Activated T-cell treated with anti-CD3 and anti-CD28 coated beads, Interleukin-2, amount 50 U/mL, for 1 hour (primary cell): ENCODE measurements at places on chromosomes 5 and 9.
A peak's percentile ranks its signal among the peaks of the same experiment; 100 is the strongest.

- DNase-seq: no peak
These were observed 26.6 kb downstream of the DUSP1 start for GRCh38 chr5:172744123-172745104.

DNA sequence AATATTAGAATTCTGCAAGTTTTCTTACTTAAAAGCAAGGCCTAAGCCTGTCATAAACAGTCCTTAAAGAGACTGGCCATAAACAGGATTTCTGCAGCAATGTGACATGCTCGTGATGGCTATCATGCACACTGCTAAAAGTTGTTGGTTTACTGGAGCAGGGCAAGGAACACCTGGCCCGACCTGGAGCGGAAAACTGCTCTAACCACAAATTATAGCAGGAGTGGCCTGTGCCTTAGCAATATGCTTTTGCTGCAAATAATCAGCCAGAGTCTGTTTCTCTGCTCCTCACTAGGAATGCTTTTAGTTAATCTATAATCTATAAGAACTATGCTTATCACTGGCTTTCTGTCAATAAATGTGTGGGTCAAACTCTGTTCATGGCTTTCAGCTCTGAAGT is 322.9 kb upstream of the RPS23 start:
- no peak for DNase-seq

- DNase-seq: no peak
These were observed 16.7 kb downstream of the PCDH12 start for GRCh38 chr5:141941307-141941706.

GRCh38 chr9:69549310-69550202 is 122.6 kb downstream of the APBA1 start:
- no peak for DNase-seq

DNA sequence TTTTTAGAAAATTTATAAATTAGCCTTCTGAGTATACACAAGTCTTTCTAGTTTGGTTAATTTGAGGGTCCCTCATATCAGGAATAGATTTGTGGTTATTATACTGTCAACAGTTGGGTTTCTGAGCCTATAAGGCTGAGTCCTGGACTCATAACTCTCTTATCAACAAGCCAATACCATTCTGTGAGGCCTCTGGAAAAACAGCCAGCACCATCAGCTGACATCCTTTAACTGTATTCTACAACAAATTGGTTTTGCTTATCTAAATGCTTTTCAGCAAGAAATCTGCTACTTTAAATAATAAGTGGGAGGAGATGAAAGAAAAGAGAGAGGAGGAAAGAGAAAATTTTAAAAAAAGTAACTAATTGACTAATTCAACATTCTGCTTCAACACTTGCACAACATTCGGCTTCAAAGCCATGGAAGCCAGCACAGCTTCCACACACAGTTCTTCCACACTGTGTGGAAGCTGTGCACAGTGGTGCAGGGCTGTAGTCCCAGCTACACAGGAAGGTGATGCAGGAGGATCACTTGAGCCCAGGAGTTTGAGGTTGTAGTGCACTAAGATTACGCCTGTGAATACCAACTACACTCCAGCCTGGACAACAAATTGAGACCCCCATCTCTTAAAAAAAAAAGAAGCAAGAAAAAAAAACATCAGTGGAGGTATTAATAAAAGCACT is 84.5 kb downstream of the UBAP2 start:
- DNase-seq: no peak

- DNase-seq: no peak
These were observed 186.4 kb downstream of the CDK5RAP2 start for GRCh38 chr9:120393386-120394057.

DNA sequence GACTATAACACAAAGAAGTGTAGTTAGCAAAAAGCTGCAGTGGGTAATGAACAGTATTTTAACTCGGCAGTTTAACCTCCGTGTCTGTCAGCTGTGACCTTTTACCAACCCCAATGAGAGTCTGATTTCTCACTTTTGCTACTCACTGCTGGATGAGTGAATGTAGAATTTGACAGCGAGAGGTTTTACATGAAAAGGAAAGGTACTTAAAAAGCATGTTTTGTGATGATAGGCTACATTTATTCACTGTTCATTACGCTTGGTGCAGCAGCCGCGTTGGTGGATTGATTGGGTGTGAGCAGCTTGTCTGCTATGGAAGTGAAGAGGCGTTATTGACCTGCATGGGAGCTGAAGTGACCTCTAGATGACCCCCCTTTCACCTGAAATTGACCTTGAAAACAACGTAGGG is 867.7 kb downstream of the NR2F1-AS1 start:
- no peak for DNase-seq

GRCh38 chr5:169036079-169036805 is 264.7 kb downstream of the SLIT3 start:
- DNase-seq: no peak

DNA sequence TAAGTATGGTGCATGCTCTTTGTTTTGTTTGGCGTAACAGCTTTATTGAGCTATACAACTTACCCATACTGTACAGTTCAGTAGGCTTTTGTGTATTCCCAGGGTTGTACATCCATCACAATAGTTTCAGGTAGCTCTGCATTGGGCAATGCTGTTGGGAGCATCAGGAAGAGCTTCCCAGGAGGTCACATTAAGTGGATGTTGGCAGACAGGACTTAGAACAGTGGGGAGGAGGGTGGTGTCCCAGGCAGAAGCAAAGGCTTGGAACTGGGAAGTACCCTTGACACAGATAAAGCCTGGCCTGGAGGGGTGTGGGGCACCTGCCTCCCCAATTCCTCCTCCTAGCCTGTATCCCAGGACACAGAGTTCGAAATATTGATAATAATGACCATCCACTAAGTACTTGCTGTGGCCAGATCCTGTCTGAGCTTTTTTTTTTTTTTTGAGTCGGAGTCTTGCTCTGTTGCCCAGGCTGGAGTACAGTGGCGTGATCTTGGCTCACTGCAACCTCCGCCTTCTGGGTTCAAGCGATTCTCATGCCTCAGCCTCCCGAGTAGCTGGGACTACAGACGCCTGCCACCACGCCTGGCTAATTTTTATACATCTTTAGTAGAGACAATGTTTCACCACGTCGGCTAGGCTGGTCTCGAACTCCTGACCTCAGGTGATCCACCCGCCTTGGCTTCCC is 1.3 kb downstream of the BBLN start:
- no peak for DNase-seq

DNA sequence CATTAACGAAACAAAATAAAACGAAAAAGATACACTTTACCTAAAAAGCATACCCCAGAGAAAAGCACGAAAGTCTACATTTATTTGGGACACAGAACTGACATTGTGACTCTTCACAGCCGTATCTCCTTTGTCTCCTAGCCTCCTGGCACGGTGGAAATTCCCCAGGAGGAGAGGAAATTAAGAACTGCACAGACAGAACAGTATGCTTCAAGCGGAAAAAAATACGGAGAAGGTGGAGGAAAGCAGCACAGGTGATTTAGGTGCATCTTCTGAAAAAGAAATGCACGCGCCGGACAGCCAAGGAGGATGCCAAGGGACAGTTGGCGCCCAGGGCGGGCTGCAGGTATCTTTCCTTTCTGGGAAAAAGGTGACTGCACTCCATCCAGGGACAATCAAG is 32.0 kb downstream of the DDX31 start:
- DNase-seq: no peak

DNA sequence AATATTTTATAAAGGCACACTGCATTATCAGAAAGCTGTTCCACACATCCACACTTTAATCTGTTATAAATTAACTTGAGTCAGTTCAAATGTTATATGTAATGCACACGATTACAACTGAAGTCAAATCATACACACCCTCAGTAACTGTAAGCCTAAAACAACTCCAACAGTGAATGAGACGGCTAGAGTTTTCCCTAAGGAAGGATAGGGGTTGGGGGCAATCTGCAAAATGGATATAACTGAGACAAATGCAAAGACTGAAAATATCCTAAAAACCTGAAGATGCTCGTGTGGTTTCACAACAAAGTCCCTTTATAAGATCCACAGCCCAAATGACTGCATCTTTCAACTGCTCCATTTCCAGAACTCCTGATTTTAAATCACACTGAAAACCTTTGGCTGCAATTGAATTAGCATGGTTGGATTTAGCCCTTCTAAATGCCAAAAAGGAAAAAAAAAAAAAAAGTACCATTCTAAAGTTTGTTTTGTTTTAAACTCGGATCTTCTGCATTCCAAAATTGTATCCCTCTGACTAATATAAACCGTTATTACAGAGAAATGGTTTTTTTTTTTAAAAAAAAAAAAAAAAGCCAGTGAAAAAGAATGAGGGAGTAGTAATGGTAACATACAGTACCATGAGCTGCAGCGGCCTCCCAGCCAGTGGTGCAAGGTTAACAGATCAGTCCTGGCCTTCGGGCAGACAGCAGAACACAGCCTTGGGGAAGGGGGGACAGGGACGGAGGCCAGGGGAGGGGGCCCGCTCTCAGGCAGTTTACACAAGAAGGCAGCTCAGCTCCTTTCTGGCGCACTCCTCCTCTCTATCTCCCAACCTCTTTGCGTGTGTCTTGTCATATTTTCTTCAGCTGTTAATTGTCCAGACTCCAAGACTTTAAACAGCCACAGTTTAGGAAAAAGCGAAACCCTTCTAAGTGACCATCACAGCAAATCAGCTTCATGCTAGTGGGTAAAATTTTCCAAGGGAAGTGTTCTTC is 166.1 kb downstream of the BNC2 start:
- DNase-seq: no peak

DNA sequence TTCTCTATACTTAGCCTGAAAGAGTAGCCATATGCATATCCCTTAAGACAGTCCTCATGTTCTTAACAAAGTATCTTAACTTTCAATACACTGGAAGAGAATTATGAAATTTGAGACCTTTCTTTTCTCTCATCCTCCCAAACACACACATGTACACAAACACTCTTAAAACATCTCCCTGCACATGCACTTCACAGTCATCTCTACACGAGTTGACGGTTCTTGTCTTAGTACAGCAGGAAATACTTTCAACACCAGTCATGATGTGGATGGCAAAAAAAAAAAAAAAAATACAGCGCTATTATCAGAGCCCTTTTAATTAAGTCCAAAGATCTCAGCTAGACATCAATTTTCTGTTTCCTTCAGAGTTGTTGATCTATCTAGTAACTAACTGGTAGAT is 43.6 kb upstream of the PCSK1 start:
- DNase-seq: no peak

DNA sequence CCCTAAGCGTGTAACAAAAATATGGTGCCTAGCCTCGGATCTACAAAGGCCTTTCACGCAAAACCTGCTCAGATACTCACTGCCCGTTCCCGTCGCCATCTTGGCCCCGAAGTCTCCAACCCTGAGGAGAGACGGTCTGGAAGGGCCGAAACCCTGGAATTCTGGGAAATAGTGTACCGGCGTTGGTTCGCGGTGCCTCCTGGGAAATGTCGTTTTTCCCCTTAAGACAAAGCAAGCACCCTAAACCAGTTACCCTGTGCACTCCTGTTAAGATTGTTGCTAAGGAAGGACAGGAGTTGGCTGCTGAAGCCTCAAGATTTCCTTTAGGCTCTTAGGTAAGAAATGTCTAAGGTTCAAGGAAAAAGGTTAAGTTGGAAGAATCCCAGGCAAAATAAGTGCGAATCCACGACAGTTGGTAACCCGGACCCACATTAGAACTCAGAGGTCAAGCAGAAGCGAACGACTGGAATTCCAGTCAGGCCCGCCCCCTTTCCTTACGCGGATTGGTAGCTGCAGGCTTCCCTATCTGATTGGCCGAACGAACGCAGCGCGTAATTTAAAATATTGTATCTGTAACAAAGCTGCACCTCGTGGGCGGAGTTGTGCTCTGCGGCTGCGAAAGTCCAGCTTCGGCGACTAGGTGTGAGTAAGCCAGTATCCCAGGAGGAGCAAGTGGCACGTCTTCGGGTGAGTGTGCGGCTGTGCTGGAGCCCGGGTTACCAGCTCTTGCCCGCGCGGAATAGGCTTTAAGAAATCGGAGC is at the start of the genes BRD8 and KIF20A:
Gene BRD8 (minus strand): TSS at position 115 of the 761 bp plus-strand sequence. CDS start 16 bp downstream, at position 99.
Gene KIF20A (plus strand): TSS at position 597 of the 761 bp plus-strand sequence. CDS start 569 bp downstream, outside the sequence.
- peak; percentile 78 for DNase-seq

GRCh38 chr9:9557804-9558334 is 1054.9 kb downstream of the PTPRD start:
- no peak for DNase-seq

DNA sequence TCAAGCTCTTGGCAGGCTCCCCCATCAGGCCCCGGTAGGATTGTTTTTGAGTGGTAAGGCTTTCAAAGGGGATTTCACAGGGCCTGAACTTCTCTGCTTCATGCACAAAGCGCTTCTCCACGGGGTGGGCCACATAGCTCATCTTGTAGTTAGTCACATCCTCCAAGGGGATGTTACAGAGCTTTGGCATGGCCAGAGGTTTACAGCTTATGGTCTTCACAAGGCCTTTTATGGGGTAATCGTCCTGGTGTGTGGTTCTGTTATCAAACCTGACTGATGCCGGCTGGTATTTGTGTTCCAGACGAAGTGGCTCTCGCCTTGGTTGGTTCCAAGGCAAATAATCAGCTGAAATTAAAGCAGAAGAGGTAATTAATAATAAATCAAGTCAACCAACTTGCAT is 104.3 kb downstream of the SAXO1 start:
- DNase-seq: no peak

DNA sequence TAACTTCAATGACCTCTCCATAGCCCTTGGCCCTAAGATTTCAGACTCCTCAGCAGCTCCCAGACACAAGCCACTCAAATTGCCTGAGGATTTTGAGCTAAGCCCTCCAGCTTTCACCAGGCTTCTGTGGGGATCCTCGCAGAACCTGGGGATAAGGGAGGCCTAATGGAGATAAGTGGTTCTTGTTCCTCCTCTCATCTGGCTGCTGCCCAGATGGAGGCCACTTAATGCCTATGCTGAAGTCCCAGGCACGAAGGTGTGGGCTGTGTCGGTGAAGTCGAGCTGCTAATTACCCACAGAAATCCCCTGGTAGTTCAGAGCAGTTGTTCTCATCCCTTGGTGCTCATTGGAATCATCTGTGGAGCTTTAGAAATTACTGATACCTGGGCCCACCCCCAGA is 10.3 kb upstream of the FAT2 start:
- no peak for DNase-seq

DNA sequence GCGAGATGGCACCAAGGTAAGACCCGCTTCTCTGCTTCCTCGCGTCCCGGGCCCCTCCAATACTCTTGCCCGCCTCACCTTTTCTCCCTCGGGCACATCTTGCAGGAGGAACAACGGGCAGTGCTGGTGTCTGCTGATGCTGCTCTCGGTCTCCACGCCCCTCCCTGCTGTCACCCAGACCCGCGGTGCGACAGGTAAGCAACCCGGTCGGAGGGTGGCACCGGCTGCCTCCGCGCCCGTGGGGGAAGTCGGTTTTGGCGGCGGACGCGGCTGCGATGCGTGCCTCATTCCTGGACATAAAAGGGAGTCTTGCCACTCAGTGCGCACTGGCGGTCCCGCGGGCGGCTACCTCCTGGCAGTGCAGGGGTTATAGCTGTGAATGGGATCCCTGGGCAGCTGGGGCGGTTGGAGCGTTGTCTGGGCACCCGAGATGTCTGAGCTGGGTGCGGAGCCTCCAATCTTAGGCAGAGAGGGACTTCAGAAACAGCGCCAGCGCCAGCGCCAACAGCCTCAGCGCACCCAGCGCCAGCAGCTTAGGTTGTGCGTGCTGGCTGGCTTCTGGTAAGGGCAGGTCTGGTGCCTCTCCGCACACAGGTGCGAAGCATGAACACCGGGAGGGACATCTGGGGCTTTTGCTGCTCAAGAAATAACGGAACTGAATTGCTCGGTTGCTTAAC is 488 bp downstream of the COL15A1 start:
- DNase-seq: no peak

- no peak for DNase-seq
These were observed 34.5 kb upstream of the TJP2 start for GRCh38 chr9:69139596-69139995.
